ENCODE measurements at places on chromosomes 2 and 18.
A peak's percentile ranks its signal among the peaks of the same experiment; 100 is the strongest.

- no peak for DNase-seq
These were observed 2.3 kb downstream of the SFXN5 start for GRCh38 chr2:73069041-73069854.

DNA sequence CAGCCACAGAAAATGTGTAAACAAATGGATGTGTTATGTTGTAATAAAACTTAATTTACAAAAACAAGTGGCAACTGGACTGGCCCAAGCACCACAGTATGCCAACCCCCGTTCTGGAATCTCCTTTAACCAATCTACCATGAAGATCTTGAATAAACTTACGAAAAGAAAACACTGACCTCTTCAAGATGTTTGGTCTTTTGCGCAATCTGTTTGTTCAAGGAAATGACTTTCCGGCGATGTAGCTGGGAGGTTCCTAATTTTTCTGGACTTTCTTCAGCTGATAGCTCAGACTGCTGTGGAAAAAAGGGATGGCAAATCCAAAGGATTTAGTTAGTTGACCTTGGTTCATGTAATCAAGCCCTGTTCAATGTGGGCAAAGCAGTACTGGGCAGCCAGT is 55.7 kb downstream of the CCDC93 start:
- peak; percentile 81 for DNase-seq

DNA sequence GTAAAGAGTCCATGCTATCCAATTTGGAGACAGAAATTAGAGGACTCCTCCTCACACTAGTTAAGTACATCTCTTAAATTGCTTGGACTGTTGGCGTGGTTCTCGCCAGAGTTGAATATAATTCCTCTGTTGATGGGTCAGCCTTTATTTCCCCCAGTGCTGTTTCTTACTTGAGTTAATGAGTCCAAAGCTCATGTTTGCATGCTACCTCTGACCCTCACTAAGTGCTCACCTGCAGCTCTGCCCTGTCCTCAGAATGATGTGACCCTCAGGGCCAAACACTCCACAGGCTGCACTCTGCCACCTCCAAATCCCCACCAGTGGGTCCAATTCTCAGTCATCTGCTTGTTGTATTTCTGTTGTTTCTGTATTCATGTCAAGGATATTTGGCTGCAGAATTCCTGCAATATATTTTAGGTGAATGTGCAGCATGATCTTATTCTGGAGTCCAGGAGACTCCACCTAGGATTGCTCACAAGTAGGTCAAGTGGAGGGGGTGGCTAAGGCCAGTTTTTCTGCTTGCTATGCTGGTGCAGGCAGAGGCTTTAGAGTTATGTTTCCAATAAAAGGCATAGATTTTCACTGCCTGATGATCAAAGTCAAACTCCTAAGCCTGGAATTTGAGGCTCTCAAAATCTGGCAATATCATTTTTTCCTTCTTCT is 37.8 kb downstream of the RDH14 start:
- peak; percentile 27 for DNase-seq

GRCh38 chr2:118699447-118700175 is 147.8 kb downstream of the EN1 start:
- peak; percentile 16 for DNase-seq

DNA sequence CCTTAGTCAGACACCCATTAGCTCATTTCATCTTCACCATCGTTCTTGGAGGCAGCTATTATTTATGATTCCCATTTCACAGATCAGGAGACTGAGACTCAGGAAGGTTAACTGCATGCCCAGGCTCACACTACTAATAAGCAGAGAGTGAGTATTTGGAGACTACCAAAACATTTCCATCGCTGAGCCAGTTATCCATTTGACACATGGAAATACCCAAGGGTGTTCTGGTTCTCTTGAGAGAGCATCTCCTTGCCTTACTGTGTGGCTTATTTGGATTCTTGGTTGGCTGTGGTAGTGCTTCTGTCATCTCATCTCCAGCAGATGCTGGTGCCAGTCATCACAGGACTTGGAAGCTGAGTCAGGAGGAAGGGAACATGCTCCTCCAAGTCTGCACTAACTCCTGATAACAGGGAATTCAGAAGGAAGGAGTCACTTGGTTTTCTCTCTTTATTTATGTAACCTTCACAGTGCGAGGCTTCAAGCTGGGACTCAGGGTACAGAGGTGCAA is 55.2 kb downstream of the RASGRP3 start:
- no peak for DNase-seq

- DNase-seq = no peak
These were observed 680.4 kb downstream of the TDRD15 start for GRCh38 chr2:21804151-21804550.

DNA sequence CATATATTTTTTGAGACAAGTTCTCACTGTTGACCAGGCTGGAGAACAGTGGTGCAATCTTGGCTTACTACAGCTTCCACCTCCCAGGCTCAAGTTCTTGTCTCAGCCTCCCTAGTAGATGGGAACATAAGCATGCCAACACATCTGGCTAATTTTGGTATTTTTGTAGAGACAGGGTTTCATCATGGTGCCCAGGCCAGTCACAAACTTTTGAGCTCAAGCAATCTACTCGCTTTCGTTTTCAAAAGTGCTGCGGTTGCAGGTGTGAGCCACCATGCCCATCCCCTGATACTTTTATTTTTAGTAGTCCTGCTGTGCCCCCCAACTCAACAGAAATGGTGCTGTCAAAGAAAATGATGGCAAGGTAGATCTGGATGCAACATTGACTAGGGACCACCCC is 1127.3 kb downstream of the SUCLG1 start:
- no peak for DNase-seq
